CD14-positive monocyte (primary cell): ENCODE measurements at places on chromosomes 2 and 18. TPM values are rescaled to one million over a fixed set of nuclear protein-coding genes. Genes with fewer than 3 reads are reported as not detected.

OBSL1 gene
- polyA plus RNA-seq, result not detected

DNA sequence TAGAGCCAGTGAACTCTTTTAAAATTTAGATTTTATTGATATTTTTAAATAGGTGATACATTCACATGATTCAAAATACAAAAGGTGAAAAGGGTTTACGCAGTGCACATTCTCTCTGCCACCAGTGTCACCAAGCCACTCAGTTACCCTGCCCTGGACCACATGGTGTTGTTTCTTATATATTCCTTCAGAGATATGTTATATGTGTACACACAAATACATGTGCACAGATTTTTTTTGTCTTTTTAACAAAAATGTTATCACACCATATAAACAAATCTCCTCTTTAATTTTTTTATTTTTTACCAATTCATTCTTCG is 26.2 kb downstream of the SERPINB4 start:
- DNase-seq, result no peak
- no peaks in the 10 kb centered on the region for H3K4me1 ChIP-seq
- H3K27ac ChIP-seq, result no peak overlapping the region
- H3K4me3 ChIP-seq, result no peak overlapping the region
- H3K36me3 ChIP-seq, result no peaks in the 10 kb centered on the region
- no peaks in the 10 kb centered on the region for H3K27me3 ChIP-seq

DNA sequence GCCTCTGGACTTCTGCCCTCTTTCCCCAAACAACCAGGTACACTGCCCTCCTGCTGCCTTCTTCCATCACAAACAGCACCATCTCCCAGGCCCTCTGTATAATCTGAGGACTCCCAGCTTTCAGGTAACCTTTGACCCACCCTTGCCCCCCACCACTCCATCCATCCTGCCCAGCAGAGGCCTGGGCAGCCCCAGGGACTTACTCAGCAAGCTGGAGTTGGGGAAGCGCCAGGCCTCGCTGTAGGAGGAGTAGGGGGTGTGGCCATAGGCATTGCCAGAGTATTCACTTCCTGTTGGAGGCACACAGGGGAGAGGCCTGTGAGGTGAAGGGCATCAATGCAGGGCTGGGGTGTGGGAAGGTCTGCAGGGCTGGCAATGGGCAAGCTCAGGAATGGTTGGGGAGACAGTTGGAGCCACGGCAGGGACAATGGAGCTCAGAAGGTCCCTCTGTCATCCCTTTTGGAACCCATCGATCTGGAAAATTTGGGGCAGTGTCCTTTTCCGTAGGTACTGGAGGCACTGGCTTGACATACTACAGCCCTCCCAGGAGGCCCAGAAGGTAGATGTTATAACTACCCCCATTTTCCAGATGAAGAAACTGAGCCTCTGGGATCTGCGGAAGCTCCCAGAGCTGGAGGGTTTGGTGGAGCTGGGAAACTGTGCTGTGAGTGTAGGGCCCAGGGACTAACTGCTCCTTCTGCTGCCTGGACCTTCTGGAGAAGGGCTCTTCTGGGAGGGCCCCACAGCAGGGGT is 46.3 kb downstream of the PSD4 start:
- no peaks in the 10 kb centered on the region for H3K36me3 ChIP-seq
- H3K4me3 ChIP-seq, result no peak overlapping the region
- H3K27me3 ChIP-seq, result no peaks in the 10 kb centered on the region
- no peak overlapping the region for H3K27ac ChIP-seq
- peak; percentile 57 for DNase-seq

DNA sequence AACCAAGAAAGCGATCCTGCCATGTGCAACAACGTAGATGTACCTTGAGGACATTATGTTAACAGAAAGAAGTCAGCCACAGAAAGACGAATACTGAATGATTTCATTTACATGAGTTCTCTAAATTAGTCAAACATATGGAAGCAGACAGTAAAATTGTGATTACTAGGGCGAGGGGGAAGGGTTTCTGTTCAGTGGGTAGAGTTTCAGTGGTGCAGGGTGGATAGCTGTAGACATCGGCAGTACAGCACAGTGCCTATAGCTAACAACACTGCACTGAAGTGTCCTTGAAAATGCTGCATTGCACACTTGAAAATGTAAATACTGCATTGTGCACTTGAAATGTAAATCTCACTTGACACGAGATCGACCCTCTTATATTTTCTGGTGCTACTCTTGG is 275.3 kb downstream of the GALR1 start:
- DNase-seq, result no peak
- no peak overlapping the region for H3K27ac ChIP-seq
- no peaks in the 10 kb centered on the region for H3K27me3 ChIP-seq
- no peak overlapping the region for H3K4me3 ChIP-seq
- H3K36me3 ChIP-seq, result no peaks in the 10 kb centered on the region

DNA sequence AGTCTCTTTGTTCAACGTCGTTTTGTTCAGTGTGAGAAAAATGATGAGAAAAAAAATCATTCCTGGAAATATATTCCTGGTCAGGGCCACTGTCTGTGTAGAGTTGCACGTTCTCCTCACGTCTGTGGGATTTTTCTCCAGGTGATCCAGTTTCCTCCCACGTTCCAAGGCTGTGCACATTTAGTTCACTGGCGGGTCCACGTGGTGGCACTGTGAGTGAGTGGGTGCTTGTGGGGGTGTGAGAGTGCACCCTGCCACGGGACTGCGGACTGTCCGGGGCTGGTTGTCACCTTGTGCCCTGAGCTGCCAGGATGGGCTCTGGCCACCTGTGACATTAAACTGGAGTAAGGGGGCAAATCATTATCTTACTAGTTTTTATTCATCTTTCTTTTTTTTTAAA is 30.3 kb upstream of the ACYP2 start:
- H3K36me3 ChIP-seq, result no peaks in the 10 kb centered on the region
- H3K4me1 ChIP-seq, result no peaks in the 10 kb centered on the region
- H3K27me3 ChIP-seq, result no peaks in the 10 kb centered on the region

DNA sequence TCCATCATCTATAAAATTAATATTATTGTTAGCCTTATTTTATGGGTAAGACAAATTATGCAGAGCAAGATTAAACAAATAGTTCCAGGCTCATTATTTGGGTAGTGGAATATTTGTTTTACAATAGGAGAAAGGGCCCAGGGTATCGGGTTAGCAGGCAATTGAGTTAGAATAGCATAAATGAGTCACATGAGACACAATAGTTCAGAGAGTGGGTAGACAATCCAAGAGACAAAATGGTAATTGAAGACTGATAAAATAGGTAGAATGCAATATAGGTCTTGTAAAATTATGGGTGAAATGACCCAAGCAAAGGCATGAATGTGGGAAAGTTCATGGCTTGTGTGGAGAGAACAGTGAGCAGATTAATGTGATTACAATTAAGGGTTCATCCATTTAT is 790.9 kb upstream of the GCFC2 start:
- DNase-seq, result no peak
- no peaks in the 10 kb centered on the region for H3K27me3 ChIP-seq
- H3K27ac ChIP-seq, result no peak overlapping the region
- H3K4me1 ChIP-seq, result no peaks in the 10 kb centered on the region

GRCh38 chr2:205171261-205171940 is 510.9 kb upstream of the NRP2 start:
- no peaks in the 10 kb centered on the region for H3K27me3 ChIP-seq
- no peak overlapping the region for H3K27ac ChIP-seq
- no peak for DNase-seq
- no peaks in the 10 kb centered on the region for H3K4me1 ChIP-seq
- no peak overlapping the region for H3K4me3 ChIP-seq
- no peaks in the 10 kb centered on the region for H3K36me3 ChIP-seq

DNA sequence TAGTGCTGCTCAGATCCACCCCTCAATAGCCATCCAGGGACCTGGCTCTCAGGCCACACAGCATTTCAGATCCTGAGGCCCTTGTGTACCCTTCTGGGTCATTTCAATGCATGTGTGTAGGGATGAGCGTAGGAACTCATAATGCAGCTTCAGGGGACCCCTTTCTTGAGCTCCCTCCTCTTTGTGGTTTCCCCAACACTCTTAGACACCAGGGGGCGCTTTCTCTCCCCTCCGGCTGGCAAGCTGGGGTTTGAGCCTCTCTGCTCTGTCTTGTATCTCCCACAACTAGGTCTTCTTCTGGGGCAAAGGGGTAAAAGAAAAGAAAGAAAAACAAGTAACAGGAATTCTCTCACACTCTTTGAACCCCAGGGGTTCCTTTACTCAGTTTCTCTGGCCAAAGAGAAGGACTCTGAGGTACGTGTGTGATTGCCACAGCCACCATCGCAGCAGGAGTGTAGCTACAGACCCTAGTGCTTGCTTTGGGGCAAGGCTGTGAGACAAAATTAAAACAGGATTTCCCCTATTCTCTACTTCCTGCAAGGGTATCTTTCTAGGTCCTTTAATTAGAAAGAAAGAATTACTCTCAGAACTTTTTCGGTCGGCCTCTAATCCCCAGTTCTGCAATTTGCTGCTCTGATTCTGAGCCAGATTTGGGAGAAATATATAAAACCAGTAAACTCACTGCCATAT is 38.0 kb downstream of the CABYR start:
- H3K27me3 ChIP-seq, result no peaks in the 10 kb centered on the region
- peaks cover 4% of the 10 kb centered on the region for H3K36me3 ChIP-seq
- peak; percentile 33 for DNase-seq
- H3K27ac ChIP-seq, result no peak overlapping the region
- H3K4me1 ChIP-seq, result no peaks in the 10 kb centered on the region

- H3K4me3 ChIP-seq, result no peak overlapping the region
- no peak for DNase-seq
- H3K27me3 ChIP-seq, result no peaks in the 10 kb centered on the region
- no peak overlapping the region for H3K27ac ChIP-seq
These were observed 141.1 kb downstream of the DOCK10 start for GRCh38 chr2:224901121-224901676.

GRCh38 chr2:25402477-25402876 is 60.8 kb upstream of the DNMT3A start:
- H3K36me3 ChIP-seq, result no peaks in the 10 kb centered on the region
- H3K27ac ChIP-seq, result no peak overlapping the region
- no peaks in the 10 kb centered on the region for H3K4me1 ChIP-seq
- DNase-seq, result no peak
